ENCODE measurements at places on chromosomes 16 and 17.

DNA sequence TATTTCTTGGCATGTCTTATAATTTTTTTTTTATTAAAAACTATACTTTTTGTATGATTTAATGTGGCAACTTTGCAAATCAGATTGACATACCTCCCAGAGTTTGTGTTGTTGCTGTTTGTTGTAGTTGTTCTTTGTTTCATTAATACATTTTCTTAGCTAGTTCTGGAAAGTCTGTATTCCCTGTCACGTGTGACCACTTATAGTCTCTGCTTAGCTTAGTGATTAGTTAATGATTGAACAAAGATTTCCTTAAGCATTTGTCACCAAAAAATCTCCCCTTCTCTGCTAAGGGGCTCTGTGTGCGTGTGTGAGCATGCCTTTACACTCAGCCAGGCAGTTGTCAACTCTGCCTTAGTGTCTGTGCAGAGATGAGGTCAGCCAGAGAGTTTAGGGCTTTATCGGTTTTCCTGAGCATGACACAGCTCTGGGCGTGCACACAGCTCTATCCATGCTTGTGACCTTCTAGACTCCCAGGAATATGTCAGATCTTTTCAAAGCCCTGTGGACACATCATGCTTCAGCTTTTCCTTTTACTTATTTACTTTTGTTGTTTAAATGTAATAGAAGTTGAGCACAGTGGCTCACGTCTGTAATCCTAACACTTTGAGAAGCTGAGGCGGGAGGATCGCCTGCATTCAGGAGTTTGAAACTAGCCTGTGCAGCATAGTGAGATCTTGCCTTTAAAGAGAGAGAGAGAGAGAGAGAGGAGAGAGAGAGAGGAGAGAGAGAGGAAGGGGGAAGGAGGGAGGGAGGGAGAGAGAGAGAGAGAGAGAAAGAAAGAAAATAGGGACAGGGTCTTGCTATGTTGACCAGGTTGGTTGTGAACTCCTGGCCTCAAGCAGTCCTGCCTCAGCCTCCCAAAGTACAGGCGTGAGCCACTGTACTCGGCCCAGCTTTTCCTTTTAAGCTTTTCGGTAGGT, 21.9 kb downstream of the DNAI2 start:
- no peak for DNase-seq

- DNase-seq = no peak
Measured at GRCh38 chr17:19268611-19269010, 31.4 kb downstream of the EPN2 start.

DNA sequence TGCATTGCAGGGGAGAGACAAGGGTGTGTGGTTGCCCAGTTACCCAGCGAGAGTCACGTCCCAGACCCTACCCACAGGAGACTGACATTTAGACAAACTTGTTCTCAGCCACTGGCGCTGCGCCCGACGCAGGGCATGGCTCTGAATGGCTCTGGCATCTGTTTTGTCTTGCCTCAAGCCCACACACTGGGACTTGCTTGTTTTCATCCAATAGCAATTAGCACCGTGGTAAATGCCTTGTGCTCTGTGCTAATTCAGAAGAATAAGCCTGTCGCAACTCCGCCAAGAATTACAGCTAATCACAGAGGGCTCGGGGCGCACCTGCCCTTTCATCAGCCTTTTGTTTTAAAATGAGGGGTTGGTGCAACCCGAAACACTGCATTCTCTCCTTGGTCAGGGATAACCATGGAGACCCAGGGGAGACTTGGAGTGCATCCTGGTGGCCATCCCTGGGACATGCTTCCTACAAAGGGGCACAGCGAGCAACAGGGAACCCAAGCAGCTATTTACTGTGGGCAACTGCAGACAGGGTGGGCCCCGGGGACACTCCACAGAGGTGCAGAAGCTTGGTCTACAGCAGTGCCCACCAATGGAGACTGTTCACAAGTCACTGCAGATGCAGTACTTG, 220.6 kb upstream of the ZFHX3 start:
- peak; percentile 34 for DNase-seq

GRCh38 chr17:77756846-77757560, 201.5 kb upstream of the TNRC6C start:
- no peak for DNase-seq
